ENCODE measurements at places on chromosomes 7 and 10. TPM values are rescaled to one million over a fixed set of nuclear protein-coding genes. Genes with fewer than 3 reads are reported as not detected.

- no peak overlapping the region for H3K4me3 ChIP-seq
- no peaks in the 10 kb centered on the region for H3K27me3 ChIP-seq
- H3K27ac ChIP-seq = no peak overlapping the region
- DNase-seq = no peak
- no peaks in the 10 kb centered on the region for H3K4me1 ChIP-seq
- H3K36me3 ChIP-seq = no peaks in the 10 kb centered on the region
These were observed 41.3 kb upstream of the SRPK2 start for GRCh38 chr7:105429746-105430612.

GRCh38 chr10:118781541-118781940, 26.8 kb upstream of the CACUL1 start:
- H3K36me3 ChIP-seq = no peaks in the 10 kb centered on the region
- peaks cover 2% of the 10 kb centered on the region for H3K27me3 ChIP-seq

GRCh38 chr10:94300042-94300441, 62.7 kb downstream of the NOC3L start:
- no peak for DNase-seq
- no peaks in the 10 kb centered on the region for H3K27me3 ChIP-seq
- H3K4me1 ChIP-seq = peaks cover 3% of the 10 kb centered on the region
- no peak overlapping the region for H3K4me3 ChIP-seq
- H3K36me3 ChIP-seq = peaks cover 13% of the 10 kb centered on the region

GRCh38 chr10:96488161-96488935, 25.4 kb downstream of the TLL2 start:
- no peaks in the 10 kb centered on the region for H3K4me1 ChIP-seq
- H3K36me3 ChIP-seq = no peaks in the 10 kb centered on the region
- peaks cover 24% of the 10 kb centered on the region for H3K27me3 ChIP-seq
- H3K4me3 ChIP-seq = no peak overlapping the region
- no peak for DNase-seq
- H3K27ac ChIP-seq = no peak overlapping the region

DNA sequence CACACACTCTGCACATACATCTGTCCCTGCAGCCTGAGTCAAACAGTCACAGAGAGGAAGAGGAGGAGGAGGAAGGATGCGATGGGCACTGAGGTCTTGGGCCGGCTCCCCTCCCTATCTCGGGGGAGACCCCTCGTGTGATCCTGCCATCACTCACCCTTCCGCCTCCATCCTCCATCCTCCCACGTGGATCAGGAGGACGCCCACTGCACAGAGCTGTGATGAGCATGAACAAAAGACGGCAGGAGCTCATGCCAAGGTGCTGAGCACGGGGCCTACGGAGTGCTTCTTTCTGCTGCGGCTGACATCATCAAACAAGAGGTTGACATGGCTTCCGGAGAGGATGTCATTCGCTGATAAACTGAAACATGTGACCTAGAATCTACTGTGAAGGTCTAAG, 68.0 kb downstream of the DIP2C start:
- H3K4me3 ChIP-seq = no peak overlapping the region
- peaks cover 34% of the 10 kb centered on the region for H3K4me1 ChIP-seq

DNA sequence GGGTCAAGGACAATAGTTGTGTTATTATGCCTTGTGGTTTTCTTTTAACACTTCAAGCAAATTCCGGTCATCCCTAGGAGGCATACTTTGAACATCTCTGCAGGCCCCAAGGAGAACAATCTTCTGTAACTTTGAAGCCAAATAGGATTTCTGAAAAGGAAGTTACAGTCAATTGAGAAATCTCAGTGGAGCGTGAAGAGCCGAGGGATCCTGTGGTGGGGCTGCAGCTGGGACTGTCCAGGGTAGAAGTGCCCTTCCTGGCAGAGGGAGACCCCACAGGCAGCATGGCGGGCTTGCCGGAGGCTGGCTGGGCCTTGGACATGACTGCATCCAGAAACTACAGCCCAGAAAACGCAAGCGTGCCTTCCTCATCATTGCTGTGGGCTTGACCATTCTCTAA, 179.7 kb downstream of the PTPN20 start:
- DNase-seq = no peak
- H3K4me1 ChIP-seq = no peaks in the 10 kb centered on the region
- no peaks in the 10 kb centered on the region for H3K36me3 ChIP-seq

DNA sequence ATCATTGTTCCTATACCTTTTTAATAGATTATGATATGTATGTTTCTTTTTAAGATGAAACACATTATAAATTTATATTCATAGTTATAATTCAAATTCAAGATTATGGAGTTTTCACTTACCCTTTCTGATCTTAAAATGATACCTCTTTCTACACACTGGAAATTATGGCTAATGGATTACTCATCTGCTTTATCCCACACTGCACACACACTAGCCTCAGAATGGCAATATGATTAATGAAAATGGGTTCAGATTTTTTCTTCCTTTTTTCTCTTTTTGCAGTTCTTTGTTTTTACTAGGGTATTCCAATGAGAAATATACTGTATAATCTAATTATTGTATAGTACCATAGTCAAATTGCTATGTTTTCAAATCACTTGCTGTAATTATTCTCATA, 82.3 kb upstream of the FZD1 start:
- H3K27ac ChIP-seq = no peak overlapping the region
- no peaks in the 10 kb centered on the region for H3K36me3 ChIP-seq
- no peaks in the 10 kb centered on the region for H3K27me3 ChIP-seq
- H3K4me1 ChIP-seq = peaks cover 11% of the 10 kb centered on the region
- no peak overlapping the region for H3K4me3 ChIP-seq

- H3K27ac ChIP-seq = no peak overlapping the region
- H3K27me3 ChIP-seq = no peaks in the 10 kb centered on the region
- 0 out of 2 replicates have a peak, but pooled peaks cover 2% of the 10 kb centered on the region for H3K36me3 ChIP-seq
- no peak overlapping the region for H3K4me3 ChIP-seq
- no peak for DNase-seq
- 0 out of 2 replicates have a peak, but pooled peaks cover 3% of the 10 kb centered on the region for H3K4me1 ChIP-seq
These were observed 101.9 kb downstream of the EXOC4 start for GRCh38 chr7:133354546-133355324.

DNA sequence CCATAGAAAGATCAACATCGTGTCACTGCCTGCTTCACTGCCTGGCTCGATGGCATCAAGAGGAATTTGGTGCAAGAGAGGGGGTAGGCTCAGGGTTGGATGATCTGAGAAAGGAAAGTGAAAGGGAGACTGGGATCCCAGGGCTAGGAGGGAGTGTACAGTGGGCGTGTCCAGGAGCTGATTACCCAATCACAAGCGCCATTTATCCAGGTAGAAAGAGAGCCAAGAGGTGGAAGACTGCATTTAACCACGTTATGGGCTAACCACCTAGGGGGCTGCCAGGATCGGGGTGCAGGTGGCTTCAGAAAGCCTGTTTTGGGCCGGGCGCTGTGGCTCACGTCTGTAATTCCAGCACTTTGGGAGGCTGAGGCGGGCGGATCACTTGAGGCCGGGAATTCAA, 10.3 kb downstream of the PODXL start:
- H3K4me1 ChIP-seq = peaks cover 16% of the 10 kb centered on the region
- H3K27me3 ChIP-seq = no peaks in the 10 kb centered on the region
- H3K36me3 ChIP-seq = no peaks in the 10 kb centered on the region
- H3K27ac ChIP-seq = no peak overlapping the region
- no peak for DNase-seq

DNA sequence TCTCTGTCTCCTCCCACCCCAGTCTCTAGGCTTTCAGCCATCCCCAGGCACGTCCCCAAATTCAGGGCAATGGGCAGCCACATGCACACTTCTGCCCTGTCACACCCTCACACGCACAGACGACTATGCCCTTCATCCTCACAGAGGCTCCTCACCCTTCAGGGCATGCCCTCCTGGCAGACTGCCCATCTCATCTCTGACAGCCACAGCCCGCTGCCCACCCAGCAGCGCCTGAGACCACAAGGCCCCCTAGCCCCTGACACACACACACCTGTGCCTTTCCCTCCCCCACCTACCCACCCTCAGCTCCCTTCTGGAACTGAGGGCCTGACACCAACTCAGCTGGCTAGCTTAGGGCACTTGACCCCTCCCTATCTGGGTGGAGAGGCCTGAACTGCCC, 23.0 kb upstream of the SLC29A3 start:
- no peak overlapping the region for H3K27ac ChIP-seq
- no peaks in the 10 kb centered on the region for H3K4me1 ChIP-seq
- H3K27me3 ChIP-seq = no peaks in the 10 kb centered on the region

The ITPRID1 gene
- not detected for total RNA-seq

Data from SJSA1 (cell line).